CD4-positive, alpha-beta T cell treated with Interleukin-21 for 1 hour (primary cell): ENCODE measurements at places on chromosomes 3 and 15.

GRCh38 chr3:51894391-51894790 lies 8.8 kb downstream of the IQCF1 start:
- DNase-seq: no peak

DNA sequence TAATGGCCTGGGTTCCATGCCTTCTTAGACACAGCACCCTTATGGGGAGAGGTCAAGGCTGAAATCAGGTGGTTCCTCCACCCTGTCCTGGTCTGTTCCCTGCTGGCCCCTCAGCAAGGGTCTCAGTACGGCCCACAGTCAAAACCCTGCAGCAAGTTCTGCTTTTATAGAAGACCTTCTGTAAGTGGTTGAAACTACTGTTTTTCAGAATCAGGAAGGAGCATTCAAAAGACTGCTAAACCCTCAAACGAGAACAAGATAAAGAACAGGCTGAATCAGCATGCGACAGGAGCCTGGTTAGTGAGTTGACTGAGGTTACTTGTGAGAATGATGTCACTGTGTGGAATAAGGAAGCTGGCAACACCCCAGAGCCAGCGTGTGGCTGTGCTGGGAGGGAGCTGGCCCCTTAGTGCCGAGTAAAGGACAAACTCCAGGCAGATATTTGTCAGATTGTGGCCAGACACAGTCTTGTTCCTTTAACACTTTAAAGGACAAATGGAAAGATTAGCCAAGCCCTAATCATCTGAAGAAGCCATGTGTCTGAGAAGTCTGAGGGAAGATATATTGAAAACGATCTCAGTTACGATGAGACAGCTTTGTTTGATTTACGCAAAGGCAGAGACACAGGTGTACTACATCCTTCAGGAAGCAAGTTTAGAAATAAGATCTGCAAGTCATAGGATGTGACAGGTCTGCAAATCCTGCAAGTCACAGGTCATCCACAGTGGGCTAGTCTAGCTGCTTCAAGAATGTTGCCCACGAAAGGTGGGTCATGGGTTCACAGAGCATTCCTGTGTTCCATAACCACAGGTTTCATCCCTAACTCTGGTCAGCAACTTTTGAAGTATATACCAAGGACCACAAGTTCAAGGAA lies 54.0 kb downstream of the B3GNT5 start:
- peak; percentile 40 for DNase-seq

- no peak for DNase-seq
Measured at GRCh38 chr15:37125143-37125542, 24.8 kb upstream of the MEIS2 start.

- no peak for DNase-seq
Measured at GRCh38 chr3:89697321-89697916, 590.0 kb downstream of the EPHA3 start.

DNA sequence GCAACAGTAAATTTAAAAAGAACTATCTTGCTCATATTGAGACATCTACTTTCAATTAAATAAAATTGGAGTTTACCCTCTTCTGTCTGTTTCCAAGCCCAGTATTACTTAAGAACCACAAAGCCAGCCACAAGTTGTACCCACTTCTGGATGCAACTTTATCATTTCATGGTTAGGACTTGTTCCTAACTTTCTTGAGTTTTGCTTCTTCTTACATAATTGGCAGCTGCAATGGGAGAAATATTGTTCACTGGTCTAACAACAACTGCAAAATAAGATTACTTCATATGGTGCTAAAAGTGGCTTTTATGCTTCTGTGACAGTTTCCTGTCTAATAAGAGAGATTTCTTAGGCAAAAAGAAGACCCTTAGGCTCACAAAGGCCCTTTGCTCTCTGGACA lies 240.6 kb downstream of the OTOL1 start:
- DNase-seq: no peak

- no peak for DNase-seq
Measured at GRCh38 chr3:53597136-53597915, 102.9 kb downstream of the CACNA1D start.

GRCh38 chr3:193594946-193595689 lies 2.1 kb downstream of the OPA1 start:
- DNase-seq: no peak

GRCh38 chr3:171833789-171834460 lies 9.2 kb upstream of the TMEM212 start:
- DNase-seq: no peak

DNA sequence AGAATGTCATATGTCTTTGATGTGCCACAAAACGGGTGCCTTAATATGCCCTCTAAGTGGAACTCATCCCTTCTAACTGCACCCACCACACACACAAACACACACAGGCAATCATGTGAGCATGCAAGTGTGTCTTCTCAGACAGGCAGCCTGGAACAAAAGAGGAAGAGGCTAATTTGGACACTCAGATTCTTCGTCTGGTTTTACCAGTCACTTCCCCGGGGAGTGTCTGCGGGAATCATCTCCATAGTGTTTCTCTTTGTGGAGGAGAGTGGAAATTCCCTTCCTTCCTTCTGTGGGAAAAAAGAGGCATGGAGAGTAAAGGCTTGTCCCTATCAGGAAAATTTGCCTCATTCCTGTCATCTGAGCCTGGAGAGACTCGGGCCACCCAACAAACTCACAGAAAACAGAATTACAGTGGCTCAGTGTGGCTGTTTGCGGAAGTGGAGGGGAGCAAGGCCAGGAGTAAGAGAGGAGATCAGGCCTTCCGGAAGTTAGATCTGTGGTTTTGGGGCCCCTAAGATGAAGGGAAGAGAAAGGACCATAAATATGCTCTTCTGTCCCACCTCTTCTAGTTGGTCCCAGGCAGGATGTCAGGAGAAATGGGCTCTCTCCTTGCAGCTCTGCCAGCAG lies 212.6 kb upstream of the SEMA6D start:
- no peak for DNase-seq

GRCh38 chr3:149895339-149895738 lies 75.4 kb downstream of the PFN2 start:
- no peak for DNase-seq

DNA sequence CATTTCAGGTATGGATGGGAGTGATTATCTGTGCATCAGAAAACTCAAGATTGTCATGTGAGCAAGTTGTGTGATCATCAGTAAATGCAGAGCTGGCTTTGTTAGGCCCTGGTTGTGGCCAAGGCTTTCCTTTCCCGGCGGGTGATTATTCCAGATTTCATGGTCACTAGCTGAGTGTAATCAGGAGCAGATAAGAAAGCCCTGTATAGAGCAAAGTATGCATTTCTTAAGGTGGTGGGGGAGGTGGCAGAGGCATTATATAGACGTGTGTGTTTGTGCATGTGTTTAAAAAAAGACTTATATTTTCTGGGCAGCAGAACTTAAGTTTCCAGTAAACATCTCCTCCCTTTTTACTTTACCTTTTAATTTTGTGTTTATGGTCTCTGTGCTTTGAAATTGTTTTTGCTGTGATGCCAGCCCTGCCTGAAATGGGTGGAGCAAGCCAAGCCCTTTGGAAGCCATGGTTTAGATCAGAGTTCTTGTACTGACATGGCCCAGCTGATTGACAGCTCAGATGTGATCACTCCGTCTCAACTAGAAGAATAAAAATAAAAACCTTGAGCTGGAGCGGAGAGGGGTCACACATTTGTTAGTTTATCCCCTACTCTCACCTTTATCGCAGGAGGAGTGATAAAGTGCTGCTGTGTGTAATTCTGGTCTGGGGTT lies 22.2 kb downstream of the SMAD3 start:
- no peak for DNase-seq

DNA sequence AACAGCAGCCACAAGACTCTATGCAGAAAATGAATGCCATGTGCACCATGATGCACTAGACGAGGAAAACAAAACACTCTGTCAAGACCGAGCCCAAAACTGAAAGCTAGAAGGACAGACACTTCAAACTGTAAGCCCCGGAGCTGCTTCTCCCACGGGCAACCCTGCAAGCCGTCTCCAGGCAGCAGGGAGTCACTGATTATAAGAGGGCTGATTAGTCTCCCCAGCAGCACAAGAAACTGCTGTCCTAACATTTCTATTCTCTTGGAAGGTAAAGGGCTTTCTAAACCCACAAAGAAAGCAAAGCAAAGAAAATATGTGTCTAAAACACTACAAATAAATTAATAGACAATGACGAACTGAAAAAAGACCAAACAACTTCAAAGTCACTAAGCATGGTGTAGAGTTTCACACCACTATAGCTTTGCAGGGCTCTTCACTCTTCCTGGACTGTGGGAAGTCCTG lies 15.5 kb downstream of the TBC1D2B start:
- DNase-seq: peak; percentile 63

DNA sequence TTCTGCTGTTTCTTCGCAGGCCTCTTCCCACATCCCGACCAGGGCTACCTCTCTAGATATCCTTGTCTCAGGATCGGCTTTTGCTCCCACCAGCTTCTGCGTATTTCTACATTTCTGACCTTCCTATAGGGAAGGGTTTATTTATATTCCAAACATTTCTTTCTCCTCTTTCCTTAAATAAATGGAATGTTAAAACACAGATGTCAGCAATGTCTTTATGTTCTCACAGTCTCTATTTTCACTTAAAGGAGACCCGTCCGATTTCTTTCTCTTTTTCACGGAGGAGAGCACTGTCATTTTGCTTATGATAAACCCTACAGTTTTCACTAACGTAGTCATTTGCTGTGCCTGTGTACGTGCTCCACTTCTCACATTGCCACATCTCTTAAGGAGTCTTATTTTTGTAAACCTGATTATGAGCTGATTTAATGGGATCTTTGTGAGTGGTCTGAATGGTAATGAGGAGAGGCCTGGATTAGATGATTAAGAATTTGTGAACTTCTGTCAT lies 630 bp downstream of the KIF15 start:
- DNase-seq: no peak

DNA sequence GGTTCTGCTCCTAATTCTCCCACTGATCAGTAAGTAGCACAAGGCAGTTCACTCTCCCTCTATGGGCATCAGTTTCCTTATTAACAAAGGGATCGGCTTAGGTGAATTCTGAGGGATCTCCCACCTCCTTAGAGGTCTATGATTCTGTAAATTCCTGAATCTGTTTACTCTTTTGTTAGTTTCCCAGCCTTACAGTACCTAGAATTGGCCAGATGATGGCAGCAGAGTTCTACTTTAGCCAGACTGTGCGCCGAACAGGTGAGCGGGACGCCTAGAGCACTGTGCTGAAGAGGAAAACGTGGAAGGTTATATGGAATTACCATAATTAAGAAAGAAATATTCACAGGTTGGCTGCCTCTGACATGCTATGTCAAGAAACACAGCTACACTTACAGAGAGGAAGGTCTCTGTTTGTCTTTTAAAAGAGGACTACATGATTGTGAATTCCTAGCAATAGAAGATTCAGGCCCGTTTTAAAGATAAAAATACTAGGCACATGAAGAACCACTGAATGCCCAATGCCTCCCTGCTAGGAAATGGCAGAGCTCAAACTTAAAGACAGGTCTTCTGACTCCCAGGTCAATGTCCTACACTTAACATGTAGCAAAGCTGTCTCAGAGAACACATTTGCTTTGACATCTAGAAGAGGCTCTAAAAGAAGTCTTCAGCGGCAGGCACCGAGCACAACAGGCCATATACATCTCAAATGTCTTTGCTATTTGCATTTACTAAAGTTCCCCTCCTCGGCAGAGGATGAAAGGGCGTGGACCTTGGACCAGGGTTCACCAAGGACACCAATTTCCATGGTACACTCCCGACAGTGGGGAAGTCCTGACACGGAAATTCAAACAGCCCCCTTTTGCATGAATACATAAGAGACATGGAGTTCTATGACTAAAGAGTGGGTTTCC lies 259.9 kb downstream of the FGF12 start:
- peak; percentile 52 for DNase-seq

GRCh38 chr3:43581343-43581742 lies 40.5 kb downstream of the ANO10 start:
- DNase-seq: no peak

- DNase-seq: no peak
Measured at GRCh38 chr3:7285505-7285904, 424.6 kb downstream of the GRM7 start.

DNA sequence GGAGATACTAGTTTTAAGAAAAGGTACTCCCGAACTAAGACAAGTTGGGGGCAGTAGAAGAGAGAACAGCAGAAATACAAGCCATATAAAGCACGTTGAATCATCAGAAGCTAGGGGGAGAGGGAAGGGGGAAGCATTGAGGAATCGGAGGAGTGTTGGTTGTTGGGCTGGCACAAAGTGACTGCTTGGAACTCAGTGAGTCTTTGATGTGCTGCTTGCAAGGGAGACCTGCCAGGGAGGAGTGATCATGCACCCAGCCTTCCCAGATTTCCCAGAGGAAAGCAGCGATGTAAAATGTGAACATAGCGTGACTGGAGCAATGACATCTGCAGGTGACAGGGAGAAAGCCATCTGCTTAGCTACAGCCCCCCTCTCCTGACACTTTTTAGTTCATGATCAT lies 192.4 kb upstream of the IL12A start:
- DNase-seq: no peak

DNA sequence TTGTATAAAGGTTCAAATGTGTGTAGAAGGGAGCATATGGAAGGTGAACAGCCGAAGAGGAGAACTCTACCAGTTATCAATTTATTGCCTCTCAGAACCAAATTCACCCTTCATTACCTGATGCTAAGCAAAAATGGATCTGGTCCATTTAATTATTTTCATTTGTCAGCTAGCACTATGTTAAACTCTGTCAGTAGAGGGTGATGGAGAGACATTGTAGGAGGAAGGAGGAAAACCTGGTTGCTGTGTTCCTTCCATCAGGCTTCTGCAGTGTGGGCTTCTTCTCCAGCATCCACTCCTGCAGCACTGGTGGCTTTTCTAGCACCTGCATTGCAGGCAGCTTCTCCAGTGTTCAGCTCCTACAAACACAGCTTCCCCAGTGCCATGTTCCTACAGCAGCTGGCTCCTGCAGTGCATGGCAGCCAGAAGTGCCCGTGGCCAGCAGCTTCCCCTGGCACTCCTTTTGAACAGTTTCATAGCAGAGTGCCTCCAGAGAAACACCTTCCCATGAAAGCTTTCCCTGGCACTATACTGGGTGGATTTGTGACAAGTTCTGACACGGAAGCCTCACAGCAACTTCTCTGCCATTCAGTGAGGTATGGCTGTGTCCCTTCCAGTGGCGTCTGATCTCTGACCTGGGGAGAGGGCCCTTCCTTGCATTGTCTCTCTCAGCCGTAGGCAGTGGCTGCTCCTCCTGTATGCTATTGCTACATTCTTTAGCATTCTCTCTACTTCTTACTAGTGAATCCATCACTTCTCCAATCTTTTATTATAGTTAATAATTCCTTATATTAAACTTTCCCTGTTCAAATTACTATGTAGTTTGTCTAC lies 14.6 kb upstream of the IL17RD start:
- no peak for DNase-seq

- DNase-seq: no peak
Measured at GRCh38 chr15:70854666-70854976, 664 bp upstream of the LARP6 start.

DNA sequence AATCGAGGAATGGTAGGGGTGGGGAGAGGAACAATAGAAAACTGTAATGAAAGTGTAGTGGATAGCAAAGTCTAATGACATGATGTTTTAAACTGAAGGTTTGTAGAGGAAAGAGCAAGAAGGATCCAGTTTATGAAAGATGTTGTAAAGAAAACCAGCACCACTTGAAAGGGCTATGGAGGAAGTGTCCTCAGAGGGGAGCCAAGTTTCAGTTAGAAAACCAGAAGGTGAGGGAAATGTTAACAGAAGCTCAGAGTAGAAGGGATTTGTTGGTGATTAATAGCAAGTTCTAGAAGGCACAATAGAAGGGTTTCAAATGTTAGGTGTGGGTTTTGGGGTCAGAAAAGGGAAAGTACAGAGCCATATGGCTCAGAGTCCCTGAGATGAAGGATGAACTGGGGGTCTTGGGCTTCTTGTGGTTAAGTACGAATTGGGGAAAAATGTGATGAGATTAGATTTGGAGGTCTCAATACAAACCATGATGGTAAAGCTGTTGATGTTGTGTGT lies 33.8 kb upstream of the LRRC58 start:
- DNase-seq: no peak
